GOT3 (cell line): ENCODE measurements at places on chromosomes 5 and 9.

- no peak for DNase-seq
Measured at GRCh38 chr9:93134740-93135444, 841 bp upstream of the NINJ1 start.

- no peak for DNase-seq
Measured at GRCh38 chr5:109756543-109757185, 66.9 kb downstream of the MAN2A1 start.

GRCh38 chr5:35938568-35939227 lies at the start of gene CAPSL:
CAPSL (minus strand) TSS chr5:35938622; CDS start chr5:35921120, 17,502 bp downstream.
- DNase-seq, result no peak

- no peak for DNase-seq
Measured at GRCh38 chr5:77851176-77852067, 75.3 kb upstream of the TBCA start.

GRCh38 chr9:133919253-133920115 lies 72.6 kb downstream of the VAV2 start:
- DNase-seq, result no peak

DNA sequence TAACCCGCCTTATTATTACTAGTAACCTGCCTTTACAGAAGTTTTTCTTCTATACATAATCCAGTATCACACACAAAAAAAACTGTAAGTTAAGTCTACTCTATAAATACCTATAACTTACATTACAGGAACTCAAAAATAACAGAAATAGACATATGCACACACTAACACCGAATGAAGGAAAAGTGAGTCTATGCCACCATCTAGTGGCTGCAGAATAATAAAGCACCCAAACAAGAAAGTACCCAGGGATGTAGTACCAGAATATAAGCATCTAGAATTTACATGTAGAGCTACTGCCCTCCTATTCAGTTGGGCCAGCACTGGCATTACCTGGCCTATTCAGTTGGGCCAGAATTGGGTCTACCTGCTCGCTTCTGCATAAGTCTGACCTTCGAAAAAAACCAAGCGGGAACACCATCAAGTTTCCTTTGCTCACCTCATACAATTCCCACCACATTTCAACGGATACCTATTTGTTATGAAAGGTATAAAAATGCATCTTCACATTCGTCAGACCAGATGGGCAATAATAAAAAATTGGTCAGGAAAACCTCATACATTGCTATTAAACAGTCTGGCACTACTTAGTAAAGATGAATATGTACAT lies 4.0 kb upstream of the NIPSNAP3A start:
- DNase-seq, result no peak

DNA sequence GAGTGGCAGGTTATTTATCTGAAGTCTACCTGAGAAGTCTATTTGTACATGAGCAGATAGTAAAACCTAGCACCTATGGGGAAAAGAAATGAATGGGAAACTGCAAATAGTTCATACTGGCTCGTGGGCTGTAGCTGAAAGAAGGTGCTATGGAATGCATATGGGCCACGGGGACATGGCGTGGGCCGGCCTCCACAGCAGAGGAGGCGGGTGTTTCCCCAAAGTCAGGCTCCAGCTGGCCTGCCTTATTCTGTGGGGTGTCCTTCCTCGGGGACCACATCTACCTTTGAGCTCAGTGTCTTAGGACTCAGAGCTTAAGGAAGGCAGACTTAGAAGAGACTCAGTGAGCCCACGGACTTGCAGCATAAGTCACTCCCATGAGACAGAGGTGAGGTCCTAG lies 350.5 kb upstream of the PANK3 start:
- no peak for DNase-seq

- DNase-seq, result no peak
Measured at GRCh38 chr9:136259517-136259813, 13.9 kb upstream of the QSOX2 start.

- no peak for DNase-seq
Measured at GRCh38 chr5:90307322-90307721, 102.2 kb downstream of the CETN3 start.

DNA sequence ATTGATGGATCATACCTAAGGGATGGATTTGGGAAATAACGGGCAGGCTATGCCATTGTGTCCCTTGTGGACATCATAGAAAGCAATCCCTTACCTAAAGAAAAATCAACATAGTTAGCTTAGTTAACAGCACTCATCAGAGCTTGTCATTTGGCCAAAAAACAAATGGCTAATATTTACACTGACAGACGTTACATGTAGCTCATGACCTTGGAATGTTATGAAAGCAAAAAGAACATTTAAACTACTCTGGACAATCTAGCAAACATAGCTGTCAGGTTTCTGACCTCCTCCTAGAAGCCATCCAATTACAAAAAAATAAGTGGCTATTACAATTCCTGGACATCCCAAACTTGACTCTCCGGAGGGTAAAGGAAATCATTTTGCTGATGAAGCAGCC lies 23.8 kb downstream of the TMEM232 start:
- DNase-seq, result no peak

DNA sequence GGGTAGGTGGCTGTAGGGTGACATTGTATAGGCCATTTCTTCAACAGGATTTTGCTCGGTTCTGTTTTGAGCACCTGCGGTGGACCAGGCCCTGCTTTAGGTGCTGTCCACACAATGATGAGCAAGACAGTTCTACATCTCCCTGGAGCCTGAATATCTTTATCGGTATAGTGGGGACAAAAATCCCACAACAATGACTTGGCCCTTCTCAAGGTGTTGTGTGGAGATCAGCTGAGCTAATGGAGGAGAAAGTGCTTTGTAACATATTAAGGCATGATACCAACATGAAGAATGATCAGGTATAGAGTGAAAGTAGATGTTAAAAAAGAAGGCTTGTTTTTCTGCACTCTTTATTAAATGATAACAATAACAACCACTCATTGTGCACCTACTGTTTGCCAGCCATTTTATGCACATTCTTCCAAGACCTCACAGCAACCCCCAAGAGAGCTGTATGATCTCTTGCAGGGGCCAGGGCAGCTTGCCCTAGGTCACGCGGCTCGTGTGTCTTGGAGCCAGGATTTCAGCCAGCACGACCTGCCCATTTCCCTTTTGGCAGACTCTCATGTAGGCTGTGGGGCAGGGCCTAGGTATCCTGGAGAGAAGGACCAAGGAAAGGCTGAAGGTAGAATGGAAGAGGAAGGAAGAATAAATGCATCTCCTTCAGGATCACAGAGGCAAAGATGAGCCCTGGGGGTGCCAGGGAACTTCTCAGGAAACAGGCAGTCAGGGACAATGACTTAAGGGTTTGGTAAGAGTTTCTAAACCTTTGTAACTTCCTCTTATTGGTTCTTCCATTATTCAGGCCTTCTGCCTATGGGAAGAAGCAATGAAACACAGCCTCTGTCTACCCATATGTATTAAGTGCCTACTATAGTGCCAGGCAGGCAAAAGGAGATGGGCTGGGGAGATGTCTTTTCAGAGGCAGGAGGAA lies 50.0 kb upstream of the PPARGC1B start:
- no peak for DNase-seq

DNA sequence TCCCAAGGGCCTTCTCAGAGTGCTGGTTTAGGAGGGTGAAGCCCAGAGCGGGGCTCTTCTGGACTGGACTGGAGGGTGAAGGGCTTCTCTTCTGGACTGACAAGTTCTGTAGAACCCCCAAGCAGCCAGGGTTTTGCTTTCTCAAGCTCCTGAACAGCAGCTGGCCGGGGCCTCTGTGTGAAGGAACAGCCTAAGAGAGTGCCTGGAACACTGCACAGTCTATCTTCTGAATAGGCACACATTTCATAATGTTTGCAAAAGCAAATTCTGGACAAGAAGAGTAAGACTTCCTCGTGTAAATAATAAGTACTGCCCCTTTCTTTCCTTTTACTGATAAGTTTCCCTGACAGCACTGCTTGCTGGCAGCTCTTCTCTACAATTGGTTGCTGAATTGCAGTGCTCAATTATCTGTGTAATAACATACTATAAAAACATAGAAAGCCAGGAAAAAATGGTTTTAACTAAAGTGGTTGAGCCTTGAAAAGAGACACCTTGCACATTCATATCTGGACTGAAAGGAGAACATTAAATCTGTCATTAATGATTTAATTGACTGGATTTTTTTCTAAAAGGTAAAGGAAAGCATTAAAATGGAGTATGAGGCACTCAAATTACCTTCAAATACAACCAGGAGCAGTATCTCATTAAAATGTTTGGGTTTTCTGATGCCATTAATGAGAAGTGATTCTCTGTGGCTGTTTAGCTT lies 20.5 kb downstream of the MAST4 start:
- no peak for DNase-seq

DNA sequence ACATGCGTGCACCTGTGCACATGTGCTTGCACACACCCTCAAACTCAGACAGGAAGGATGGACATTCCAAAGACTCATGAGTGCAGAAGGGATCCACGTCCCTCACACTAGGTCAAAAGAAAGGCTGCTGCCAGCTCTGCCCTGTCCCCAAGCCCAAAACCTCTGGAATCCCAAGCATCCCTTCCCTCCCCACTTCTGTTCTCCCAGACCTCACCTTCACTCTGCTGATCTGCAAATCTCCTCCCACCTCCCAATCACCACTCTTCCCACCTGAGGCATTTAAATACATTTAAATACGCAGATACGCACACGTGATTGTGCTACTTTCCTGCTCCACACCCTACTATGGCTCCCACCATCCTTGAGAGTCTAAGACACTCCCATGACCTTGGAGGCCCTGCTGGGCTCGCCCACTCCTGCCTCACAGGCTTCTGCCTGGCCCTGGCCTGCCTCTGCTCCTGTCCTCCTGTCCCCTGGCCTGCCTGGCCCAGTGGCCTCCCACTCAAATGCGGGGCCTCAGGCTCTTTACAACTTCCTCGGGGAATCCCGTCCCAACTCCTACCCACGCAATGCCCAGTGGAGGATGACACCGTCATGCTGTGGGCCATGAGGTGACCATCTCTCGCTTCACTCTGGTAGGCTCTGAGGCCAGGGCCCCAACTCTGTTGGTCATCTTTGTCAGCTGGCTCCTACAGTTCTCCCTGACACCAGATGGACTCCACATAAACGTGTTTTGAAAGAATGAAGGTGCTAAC lies 478.4 kb upstream of the DAP start:
- no peak for DNase-seq

- DNase-seq, result no peak
Measured at GRCh38 chr5:178360222-178360925, 127.8 kb upstream of the PHYKPL start.

- DNase-seq, result no peak
Measured at GRCh38 chr5:54594181-54594580, 76.6 kb downstream of the SNX18 start.

GRCh38 chr9:14085810-14086209 lies 228.1 kb downstream of the NFIB start:
- no peak for DNase-seq

DNA sequence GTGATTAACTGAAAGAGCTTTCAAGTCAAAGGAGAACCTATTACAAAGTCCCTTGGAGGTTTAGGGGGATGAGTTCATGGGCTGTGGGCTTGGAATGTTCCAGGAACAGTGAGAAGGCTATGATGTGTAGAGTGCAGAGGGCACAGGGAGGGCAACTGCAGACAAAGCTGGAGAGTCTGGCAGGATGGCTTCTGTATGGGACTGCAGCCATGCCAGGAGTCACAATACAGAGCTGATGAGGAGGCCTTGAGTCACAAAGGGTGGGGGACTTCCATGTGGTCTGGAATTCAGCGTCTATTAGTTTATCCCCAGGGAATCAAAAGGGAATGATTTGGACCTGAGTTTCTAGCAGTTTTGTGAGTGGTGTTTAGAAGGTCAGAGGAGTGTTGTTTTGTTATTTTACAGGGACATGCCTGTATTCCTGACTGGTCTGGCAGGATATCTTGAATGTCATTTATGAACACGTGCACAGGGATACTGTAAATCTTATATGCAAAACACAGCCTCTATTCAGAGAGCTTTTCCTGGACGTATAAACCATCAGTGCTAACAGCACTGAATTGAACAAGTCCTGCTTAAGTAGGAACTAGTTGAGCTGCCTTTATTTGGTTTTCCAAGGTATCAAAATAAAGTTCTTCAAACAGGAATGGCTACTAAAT lies 14.3 kb upstream of the TEK start:
- no peak for DNase-seq

- DNase-seq, result no peak
Measured at GRCh38 chr5:34742061-34742460, 85.9 kb downstream of the RAI14 start.

DNA sequence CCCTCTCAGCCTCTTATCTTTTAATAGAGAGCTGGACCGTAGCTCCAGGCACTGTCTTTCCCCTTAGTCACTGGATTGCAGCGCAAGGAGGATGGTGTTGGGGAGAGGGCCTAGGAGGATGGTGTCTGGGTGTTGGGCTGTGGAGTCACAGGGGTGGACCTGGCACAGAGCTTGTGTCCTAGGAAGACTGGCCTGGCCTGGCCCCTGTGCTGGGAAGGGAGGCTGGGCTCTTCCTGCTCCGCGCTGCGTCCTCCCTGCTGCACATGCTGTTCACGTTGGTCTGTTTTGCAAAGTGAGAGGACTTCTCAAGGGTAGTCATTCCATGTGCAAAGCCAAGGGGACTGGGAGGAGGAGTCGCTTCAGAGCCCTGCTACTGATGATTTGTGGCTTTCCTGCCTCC lies 123.9 kb downstream of the EHMT1 start:
- DNase-seq, result no peak

DNA sequence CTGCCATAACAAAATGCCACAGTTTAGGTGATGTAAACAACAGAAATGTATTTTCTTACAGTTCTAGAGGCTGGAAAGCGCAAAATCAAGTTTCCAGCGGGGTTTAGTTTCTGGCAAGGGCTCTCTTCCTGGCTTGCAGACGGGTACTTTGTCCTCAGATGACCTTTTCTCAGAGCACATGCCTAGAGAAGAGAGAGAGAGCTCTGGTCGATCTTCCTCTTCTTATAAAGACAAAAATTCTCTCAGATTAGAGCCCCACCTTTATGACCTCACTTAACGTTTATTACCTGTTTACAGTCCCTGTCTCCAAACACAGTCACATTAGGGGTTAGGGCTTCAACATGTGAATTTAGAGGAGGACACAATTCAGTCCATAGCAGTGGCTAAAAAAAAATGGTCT lies 119.7 kb downstream of the CETN3 start:
- DNase-seq, result no peak

- no peak for DNase-seq
Measured at GRCh38 chr5:139912158-139912557, 116.5 kb downstream of the PSD2 start.

DNA sequence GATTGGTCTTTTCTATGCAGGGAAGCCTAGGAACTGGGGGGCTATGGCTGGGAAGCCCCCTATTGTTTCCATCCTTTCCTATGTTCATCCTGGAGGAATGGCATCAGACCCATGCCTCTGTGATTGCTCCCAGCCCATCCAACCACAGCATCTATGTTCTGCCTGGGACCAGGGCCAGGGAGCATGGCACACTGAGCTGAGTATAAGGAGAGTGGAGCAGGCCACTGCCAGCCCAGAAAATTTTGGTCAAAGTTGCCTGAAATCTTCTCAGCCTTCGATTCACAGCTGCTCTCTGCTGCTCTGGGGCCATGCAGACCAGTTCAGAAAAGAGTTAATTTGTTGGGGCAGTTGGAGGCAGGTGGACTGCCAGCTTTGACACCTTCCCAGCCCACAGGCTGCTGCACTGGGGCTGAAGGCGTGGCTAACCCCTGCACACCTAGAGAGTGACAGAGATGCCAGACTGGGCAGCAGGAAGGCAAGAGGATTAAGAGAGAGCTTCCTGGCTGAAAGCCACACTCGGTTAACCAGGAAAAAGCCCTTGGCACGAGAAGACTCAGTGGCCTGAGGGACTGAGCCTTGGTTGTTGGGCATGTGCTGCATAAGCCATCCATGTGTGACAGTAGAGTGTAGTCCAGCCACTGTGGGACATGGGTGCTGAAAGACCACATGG lies 12.1 kb downstream of the TGFBI start:
- DNase-seq, result no peak

GRCh38 chr5:1795931-1796330 lies 3.7 kb downstream of the MRPL36 start:
- no peak for DNase-seq
